ENCODE measurements at places on chromosomes 4 and X. TPM values are rescaled to one million over a fixed set of nuclear protein-coding genes. Genes with fewer than 3 reads are reported as not detected.

The PLRG1 gene
- polyA plus RNA-seq: 43.8 TPM

The FMR1 gene
- 15.9 TPM for polyA plus RNA-seq

The MID2 gene
- 2.3 TPM for polyA plus RNA-seq

The SERTM2 gene
- polyA plus RNA-seq: 0.03 TPM

DNA sequence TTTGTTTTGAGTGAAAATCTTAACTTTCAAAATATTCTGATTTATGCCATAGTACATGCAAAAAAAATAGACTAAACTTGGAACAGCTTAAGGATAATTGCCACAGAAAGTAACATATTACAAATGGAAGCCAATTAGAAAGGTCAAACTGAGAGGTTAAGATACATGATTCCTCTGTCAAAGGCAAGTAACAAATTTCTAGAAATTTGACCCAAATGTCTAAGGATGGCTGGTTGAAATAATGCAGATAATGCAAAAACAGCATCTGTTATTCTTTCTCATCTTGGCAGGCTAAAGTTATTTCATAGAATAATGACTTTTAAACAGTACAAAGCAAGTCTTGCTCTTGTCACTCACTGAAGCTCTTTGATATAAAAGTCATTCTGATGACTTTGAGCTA is 10.5 kb downstream of the FGF5 start:
- H3K36me3 ChIP-seq: no peaks in the 10 kb centered on the region
- H3K27ac ChIP-seq: no peak overlapping the region
- no peaks in the 10 kb centered on the region for H3K4me1 ChIP-seq
- H3K27me3 ChIP-seq: no peaks in the 10 kb centered on the region
- H3K4me3 ChIP-seq: no peak overlapping the region

DNA sequence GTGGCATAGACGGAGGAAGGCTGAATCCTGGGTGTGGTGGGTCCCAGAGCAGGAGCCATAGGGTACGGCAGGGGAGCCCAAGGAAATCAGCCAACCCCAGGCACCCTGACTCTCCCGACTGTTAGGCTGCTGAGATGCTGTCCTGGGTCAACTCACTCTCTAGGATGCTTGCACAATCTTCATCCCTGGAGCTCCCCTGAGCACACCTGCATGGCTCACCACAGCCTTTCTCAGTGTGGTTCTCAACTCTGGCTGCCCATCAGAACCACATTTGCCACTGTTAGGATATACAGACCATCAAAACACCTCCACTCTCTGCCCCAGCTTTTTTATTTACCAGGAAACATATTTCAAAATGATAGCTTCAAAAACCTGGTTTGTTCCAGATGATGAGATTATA is 236.3 kb downstream of the FBXW7 start:
- no peaks in the 10 kb centered on the region for H3K36me3 ChIP-seq
- H3K4me3 ChIP-seq: no peak overlapping the region
- H3K4me1 ChIP-seq: no peaks in the 10 kb centered on the region
- no peak overlapping the region for H3K27ac ChIP-seq

GRCh38 chr4:70734168-70734954 is 12.6 kb downstream of the RUFY3 start:
- no peaks in the 10 kb centered on the region for H3K36me3 ChIP-seq
- H3K27me3 ChIP-seq: no peaks in the 10 kb centered on the region
- DNase-seq: no peak
- H3K4me3 ChIP-seq: peak overlapping the region; percentile 46

GRCh38 chrX:68847172-68847571 is 18.4 kb downstream of the EFNB1 start:
- no peak overlapping the region for H3K27ac ChIP-seq
- H3K27me3 ChIP-seq: peaks cover 3% of the 10 kb centered on the region
- H3K36me3 ChIP-seq: no peaks in the 10 kb centered on the region
- peaks cover 5% of the 10 kb centered on the region for H3K4me1 ChIP-seq
- no peak for DNase-seq

GRCh38 chr4:40492691-40493090 is 137.0 kb downstream of the RBM47 start:
- H3K4me3 ChIP-seq: no peak overlapping the region
- H3K36me3 ChIP-seq: no peaks in the 10 kb centered on the region
- H3K27ac ChIP-seq: peak overlapping the region; percentile 41
- H3K27me3 ChIP-seq: no peaks in the 10 kb centered on the region

DNA sequence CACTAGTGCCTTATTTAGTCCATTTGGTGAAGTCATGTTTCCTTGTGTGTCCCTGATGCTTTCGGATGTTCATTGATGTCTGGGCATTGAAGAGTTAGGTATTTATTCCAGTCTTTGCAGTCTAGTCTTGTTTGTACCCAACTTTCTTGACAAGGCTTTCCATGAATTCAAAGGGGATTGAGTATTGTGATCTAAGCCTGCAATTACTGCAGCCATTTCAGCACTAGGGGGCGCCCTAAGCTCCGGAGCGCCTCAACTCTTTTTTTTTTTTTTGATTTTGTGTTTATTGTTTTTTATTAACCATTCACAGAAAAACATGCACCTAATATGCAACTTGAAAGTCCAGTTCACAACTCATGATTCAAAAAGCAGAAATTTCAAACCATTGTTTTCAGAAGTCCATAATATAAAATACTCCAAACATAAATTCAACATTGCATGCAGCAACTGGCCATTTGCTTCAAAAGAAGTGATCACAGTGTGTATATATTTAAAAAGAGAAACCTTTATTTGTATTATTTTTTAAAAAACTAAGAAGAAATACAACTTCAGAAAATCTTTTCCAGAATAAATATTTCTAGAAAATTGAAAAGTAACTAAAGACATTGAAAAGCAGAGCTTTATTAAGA is 59.2 kb downstream of the PTPN13 start:
- H3K27ac ChIP-seq: no peak overlapping the region
- H3K36me3 ChIP-seq: no peaks in the 10 kb centered on the region
- H3K4me3 ChIP-seq: no peak overlapping the region
- DNase-seq: no peak
- H3K27me3 ChIP-seq: no peaks in the 10 kb centered on the region

DNA sequence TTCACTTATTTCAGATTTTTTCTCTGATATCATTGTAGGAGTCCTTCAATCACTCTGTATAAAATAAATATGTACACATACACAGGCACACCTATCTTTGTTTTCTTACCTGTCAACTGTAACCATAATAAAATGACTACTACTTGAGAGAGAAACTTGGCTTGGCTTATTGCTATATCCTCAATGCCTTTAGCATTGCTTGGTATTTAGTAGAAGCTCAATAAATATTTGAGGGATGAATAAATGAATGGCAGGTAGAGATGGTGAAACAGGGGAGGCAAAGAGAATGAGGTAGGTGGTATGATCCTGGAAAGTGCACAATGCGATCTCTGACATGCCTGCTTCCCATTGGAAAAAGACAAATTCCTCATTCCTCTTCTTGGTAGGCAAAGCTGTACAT is 21.8 kb upstream of the CXCL6 start:
- H3K27ac ChIP-seq: no peak overlapping the region
- no peak for DNase-seq
- H3K4me1 ChIP-seq: no peaks in the 10 kb centered on the region
- no peaks in the 10 kb centered on the region for H3K36me3 ChIP-seq
- H3K27me3 ChIP-seq: no peaks in the 10 kb centered on the region

GRCh38 chr4:82754513-82755165 is 44.0 kb downstream of the SCD5 start:
- no peaks in the 10 kb centered on the region for H3K27me3 ChIP-seq
- DNase-seq: no peak
- H3K4me1 ChIP-seq: peaks cover 20% of the 10 kb centered on the region
- H3K4me3 ChIP-seq: no peak overlapping the region
- no peaks in the 10 kb centered on the region for H3K36me3 ChIP-seq

DNA sequence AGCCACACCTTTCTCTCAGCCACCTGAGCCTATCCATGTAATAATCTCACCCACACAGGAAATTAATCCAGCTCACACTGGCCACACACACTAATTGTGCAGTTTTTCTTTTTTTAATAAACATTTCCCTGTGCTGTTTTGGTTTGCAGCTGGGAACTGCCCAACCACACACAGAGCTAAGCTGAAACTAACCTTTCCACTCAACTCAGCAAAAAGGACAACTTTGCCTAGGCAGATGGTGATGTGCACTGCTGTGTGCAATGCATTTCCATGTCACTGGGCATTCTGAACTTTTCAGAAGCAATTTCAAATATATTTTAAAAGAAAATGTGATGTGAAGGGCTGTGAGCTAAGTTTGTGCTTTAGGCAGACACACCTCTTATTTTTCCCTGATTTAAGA is 70.0 kb upstream of the TLL1 start:
- no peaks in the 10 kb centered on the region for H3K27me3 ChIP-seq
- no peak overlapping the region for H3K4me3 ChIP-seq
- no peaks in the 10 kb centered on the region for H3K36me3 ChIP-seq
- H3K27ac ChIP-seq: no peak overlapping the region
- no peaks in the 10 kb centered on the region for H3K4me1 ChIP-seq

GRCh38 chrX:118928151-118928550 is 46.3 kb upstream of the LONRF3 start:
- H3K27ac ChIP-seq: no peak overlapping the region
- H3K36me3 ChIP-seq: no peaks in the 10 kb centered on the region

DNA sequence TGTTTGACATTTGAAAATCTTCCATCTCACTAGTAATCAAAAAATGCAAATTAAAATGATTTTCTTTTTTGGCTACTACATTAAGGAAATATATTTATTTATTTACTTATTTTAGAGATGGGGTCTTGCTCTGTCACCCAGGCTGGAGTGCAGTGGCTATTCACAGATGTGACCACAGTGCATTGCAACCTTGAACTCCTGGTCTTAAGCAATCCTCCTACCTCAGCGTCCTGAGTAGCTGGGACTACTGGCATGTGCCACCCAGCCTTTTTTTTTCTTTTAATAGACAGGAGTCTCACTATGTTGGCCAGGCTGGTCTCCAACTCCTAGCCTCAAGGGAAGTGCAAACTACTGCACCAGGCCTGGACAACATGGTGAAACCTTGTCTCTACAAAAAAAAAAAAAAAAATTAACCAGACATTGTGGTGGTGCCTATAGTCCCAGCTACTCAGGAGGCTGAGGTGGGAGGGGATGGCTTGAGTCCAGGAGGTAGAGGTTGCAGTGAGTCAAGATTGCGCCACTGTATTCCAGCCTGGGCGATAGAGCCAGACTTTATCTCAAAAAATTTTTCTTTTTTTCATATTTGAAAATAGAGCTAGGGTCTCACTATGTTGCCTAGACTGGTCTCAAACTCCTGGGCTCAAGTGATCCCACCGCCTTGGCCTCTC is 4.4 kb upstream of the SMIM14 start:
- no peak overlapping the region for H3K27ac ChIP-seq
- H3K36me3 ChIP-seq: no peaks in the 10 kb centered on the region
- no peak overlapping the region for H3K4me3 ChIP-seq
- DNase-seq: no peak
- peaks cover 7% of the 10 kb centered on the region for H3K4me1 ChIP-seq

DNA sequence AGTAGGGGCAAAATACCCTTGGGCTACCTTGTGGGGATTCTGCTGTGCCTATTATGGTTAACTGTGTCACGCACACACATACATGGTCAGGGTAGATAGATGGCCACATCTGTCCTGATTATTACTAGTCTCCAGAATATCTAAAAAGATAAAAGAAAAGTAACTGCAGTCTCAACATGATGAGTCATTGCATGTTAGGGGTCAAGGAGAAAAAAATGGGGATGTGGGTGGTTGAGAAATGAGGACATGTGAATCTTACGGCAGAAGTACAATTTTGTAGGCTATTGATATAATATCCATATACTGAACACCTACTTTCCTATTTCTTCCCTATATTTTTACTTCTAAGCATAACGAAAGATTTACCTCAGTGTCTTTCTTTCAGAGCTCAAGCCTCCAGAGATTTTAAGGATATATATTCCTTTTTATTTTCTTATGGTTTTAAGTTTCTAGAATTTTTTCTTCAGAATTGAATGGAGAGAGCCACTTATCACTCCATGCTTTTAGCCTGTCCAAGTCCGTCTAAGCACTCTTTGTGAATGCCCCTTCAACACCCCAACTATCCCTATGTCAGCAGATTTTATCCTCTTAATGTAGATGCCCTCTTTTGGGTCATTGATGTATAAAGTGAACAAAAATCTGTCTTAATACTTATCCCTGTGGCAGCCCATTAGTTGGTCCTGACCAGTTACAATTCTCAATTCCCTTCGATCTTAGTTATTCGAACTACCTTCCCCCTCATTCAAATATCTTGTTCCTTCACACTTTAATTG is 642.2 kb downstream of the IQCM start:
- DNase-seq: no peak
- H3K4me1 ChIP-seq: no peaks in the 10 kb centered on the region
- no peak overlapping the region for H3K27ac ChIP-seq

DNA sequence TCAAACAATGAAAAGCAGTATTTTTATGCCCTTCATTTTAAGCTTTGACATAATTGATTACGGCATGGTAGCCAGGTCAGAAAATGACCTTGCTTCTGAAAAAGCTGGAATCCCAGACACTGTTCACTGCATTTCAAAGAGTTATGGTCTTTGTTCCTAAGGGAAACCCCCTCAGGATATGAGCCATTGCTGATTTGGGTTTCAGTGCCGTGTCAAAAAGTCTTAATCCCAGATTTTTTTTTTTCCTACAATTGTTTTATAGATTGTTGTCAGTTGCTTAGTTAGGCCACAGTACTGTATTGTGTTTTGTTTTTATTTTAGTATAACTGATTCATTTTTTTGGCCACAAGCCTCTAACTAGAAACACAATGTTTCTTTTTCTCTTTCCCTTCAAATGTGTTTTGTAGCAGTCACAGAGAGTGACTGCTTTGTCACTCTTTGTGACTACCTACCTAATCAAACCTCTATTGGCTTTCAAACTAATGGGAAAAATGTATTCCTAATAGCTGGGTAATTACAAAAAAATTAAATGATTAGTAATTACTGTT is 10.3 kb downstream of the WDR44 start:
- no peak for DNase-seq
- no peak overlapping the region for H3K4me3 ChIP-seq
- no peaks in the 10 kb centered on the region for H3K27me3 ChIP-seq
- no peaks in the 10 kb centered on the region for H3K36me3 ChIP-seq
- no peak overlapping the region for H3K27ac ChIP-seq
- H3K4me1 ChIP-seq: peaks cover 3% of the 10 kb centered on the region

DNA sequence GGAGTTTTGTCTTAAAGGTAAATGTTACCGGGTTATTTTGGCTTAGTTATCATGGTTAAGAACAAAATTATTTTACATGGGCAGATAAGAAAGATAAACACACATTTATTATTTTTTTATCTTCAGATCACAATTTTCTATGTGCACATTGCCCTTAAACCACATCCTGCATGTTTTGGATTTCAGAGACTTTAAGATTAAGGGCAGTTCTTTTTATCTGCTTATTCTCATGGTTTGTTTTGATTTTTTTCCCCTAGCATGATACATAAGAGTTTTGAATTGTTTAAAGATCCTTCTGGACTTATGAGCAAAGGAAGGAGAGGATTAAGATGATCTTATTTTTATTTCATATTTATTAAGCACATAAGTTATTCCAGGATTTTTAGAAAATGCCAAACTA is 190.1 kb upstream of the BMP3 start:
- H3K4me1 ChIP-seq: no peaks in the 10 kb centered on the region
- no peaks in the 10 kb centered on the region for H3K27me3 ChIP-seq
- no peak overlapping the region for H3K27ac ChIP-seq
- H3K4me3 ChIP-seq: no peak overlapping the region

DNA sequence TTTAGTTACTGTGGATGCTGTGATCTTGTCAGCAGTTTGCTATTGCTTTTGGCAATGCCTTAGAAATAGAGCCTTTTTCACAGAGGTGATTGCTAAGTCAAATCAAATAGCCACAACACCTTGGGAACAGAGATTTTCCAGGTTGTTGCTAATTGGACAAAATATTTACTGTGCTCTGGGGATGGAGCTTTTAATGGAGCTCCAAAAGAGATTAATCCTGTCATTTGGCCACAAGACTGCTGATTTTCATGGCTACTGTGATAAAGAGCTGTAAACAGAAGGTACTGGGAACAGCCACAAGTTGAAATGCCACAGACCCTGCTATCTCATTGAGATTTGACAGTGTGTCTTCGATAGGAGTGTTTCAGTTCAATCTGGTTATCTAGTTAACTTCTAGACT is 1715.2 kb upstream of the ADGRL3 start:
- DNase-seq: peak; percentile 6
- H3K4me3 ChIP-seq: no peak overlapping the region
- H3K36me3 ChIP-seq: no peaks in the 10 kb centered on the region
- no peak overlapping the region for H3K27ac ChIP-seq
- H3K27me3 ChIP-seq: no peaks in the 10 kb centered on the region
